ENCODE measurements at places on chromosomes 2 and 18.

DNA sequence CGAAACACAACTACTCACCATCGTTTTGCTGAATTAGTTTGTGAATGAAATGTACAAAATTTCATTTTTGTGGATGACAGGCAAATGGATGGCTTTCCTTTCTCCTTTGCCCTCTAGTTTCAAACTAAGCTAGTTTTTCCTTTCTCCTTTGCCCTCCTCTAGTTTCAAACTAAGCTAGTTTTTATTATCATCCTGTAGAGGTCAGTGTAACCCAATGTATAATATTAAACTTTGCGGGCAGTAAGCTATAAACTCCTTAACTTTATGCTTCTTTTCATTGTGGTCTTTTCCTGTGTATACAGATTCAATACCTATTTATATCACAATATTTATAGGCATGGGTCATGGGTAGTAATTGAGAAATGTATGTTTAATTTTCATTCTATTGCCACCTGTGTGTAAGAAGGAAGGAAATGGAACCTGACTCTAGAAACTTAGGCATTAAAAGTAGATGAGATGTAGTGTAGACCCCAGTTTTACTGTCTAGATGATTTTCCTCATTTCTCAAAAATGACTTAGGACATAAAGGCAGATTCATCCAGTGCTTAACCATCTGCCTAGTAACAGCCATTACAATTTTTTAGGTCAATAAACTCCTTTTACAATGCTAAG is 58.1 kb downstream of the MAP3K19 start:
- DNase-seq = no peak

DNA sequence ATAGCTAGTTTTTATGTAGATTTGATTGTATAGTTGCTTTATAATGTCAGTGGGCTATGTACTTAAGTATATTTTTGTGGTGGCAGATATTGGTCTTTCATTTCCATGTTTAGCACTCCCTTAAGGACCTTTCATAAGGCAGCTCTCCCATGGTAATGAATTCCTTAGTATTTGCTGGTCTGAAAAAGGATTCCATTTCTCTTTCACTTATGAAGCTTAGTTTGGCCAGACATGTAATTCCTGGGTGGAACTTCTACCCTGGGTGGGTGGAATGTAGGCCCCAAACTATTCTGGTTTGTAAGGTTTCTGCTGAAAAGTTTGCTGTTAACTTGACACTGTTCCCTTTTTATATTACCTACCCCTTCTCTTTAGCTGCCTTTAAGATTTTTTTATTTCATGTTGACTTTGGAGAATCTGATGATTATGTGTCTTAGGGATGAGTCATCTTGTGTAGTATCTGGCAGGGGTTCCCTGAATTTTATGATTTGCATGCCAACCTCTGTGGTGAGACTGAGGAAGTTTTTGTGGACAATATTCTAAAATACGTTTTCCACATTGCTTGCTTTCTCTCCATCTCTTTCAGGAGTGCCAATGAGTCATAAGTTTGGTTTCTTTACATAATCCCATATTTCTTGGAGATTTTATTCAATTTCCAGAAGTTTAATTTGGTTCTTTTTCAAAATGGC is 65.4 kb upstream of the VRK2 start:
- DNase-seq = no peak

DNA sequence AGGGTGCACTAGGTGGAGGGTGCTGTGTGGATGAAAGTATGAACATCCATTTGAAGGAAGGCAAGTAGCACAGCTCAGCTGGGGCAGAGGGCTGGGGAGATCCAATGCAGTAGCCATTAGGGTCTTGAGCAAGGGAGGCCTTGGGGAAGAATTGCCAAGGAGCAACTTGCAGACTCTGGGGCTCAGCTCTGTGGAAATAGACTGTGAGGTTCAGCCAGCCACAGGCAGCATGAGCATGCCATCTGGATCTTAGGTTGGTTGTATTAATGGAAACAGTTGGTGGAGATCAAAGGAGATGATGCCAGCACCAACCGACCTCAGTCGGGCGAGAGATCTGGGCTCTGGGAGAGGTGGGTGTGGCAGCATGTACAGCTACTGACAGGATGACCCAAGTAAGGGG is 5.6 kb downstream of the ZAP70 start:
- no peak for DNase-seq

DNA sequence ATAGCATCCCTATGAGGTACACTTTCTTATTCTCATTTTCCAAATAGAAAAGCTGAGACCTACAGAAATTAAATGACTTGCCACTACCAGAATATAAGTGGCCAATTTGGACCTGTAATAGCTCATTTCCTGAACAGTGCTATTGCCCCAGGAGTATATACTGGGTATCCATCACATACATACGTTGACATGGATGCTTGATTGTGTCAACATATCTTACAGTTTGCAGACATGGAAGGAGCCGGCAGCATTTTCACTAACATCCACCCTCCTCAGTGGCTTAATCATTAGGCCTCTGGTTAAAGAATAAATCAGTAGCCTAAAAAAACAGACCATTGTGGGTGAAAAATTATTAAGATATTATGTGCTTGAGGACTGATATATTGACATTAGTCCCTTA is 829.3 kb downstream of the LRP1B start:
- DNase-seq = no peak

DNA sequence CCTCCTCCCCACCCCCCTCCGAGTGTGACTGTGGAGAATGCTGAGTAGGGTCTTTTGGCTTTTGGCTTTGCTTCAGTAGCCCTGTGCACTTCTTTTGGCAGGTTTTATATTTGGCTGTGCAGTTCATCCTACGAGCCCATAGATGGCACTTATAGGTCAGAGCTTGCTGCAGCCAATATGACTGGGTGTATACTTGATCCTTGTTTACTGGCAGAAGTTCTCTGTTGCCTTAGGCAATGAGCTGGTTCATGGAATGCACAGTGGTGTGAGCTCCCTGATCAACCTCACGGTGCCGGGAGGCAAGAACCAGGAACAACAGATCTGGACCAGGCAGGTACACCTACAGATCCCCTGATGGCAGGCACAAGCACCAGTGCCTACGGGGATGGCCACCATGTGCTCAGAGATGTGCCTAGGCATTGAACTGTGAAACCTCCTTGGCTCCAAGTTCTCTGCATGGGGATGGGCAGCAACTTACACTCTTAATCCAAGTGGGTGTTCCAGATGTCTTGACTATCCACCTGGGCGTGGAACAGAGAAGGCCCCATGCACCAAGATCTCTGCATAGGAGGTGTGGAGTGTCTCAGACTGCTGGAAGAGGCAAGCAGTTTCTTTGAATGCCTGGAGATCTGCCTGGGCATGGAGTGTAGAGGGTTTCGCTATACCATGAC is 190.4 kb downstream of the KIAA1328 start:
- no peak for DNase-seq

GRCh38 chr2:101295895-101296294 is 12.6 kb downstream of the RNF149 start:
- DNase-seq = no peak

GRCh38 chr2:120558847-120559246 is 176.8 kb upstream of the GLI2 start:
- no peak for DNase-seq

GRCh38 chr18:35163014-35163539 is 77.8 kb upstream of the ZNF397 start:
- no peak for DNase-seq

DNA sequence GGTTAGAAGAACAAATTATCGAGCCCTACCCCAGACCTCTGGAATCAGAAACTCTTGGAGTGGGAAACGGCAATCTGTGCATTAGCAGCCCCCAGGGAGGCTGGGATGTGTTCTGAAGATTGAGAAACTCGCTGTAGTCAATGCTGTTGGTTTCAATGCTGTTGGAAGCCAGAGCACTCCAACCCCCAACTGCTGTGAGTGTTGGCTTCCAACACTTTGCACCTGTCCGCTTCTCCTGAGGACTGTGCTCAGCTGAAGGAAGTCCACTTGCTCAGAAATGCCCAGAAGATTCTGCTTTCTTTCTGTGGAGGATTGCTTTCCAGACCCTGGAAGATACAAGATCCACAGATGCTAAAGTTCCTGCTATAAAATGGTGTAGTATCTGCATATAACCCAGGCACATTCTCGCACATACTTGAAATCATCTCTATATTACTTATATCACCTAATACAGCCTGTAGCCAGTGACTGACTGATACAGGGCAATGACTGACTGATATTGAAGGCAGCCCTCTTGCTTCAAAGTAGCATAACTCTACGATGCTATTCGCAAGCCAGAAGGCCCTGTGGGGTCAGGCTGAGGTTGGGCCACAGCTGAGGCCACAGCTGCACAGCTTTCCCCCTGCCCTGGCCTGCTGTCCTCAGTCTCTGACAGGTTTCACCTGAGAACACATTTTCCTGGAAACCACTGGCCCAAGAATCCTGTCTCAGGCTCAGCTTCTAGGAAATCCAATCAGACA is 757.7 kb upstream of the ID2 start:
- no peak for DNase-seq

- DNase-seq = no peak
Observed at GRCh38 chr2:151767536-151767935, 33.3 kb upstream of the NEB start.

- peak; percentile 70 for DNase-seq
Observed at GRCh38 chr2:192162392-192163042, 32.2 kb downstream of the TMEFF2 start.

GRCh38 chr2:96977631-96978195 is 8.7 kb downstream of the FAM178B start:
- no peak for DNase-seq

GRCh38 chr2:158497486-158497885 is 40.7 kb downstream of the PKP4 start:
- no peak for DNase-seq

DNA sequence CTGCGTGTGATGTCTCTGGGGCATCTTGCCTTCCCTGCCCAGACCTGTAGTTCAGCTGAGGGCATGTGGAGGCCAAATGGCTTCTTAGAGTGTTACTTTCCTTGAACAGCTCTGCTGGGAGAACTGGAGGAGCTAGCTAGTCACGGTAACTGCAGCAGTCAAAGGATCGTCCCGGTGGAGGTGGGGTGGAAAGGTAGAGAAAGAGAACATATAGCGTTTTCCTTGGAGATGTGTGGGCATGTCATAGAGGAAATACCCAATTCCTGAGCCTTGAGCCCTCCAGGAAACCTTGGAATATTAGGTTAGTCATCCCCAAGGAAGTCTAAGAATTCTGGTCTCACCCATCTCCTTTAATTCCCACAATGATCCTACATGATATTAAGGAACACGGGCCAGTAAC is 33.5 kb upstream of the IL37 start:
- DNase-seq = no peak

DNA sequence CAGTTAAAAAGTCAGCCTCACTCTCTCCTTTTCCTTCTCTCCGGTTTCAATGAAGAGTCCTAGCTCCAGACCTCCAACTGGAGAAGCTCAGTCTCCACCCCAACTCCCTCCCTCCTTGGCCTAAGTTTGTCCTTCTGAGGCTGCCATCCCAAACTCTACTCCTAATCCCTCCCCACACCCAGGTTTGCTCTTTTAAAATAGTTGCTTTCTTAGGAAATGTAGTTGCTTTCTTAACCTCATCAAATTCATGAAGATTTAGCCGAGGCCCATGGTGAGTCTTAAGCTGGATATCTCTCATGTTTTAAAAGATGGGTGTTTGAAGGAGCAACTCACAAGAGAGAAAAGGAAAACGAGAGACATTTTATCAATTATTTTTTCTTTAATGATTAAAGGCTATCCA is 937 bp upstream of the LANCL1 start:
- peak; percentile 36 for DNase-seq

DNA sequence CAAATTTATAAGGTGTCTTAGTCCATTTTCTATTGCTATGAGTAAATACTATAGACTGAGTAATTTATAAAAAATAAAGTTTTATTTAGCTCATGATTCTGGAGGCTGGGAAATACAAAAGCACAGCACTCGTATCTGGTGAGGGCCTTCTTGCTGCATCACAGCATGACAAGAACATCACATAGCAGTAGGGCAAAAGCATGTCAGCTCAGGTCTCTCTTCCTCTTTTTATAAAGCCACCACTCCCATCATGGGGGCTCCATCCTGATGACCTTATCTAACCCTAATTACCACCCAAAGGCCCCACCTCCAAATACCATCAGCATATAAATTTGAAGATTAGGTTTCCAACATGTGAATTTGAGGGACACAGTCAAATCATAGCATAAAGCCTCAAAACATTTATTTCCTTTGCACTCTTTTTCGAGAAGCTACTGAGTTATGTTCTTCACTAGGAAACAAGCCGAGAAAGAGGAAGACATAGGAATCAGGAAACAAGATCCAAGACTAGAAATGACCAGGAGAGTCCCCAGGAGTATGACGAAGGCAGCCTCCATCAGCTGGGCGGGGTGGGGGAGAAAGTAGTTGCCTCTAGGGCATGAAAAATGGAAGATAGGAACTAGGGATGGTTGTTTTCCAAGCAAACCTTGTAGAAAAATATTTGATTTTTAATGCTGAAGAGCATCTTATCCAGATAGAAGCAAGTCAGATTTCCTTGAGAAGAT is 24.1 kb upstream of the NABP1 start:
- DNase-seq = no peak

DNA sequence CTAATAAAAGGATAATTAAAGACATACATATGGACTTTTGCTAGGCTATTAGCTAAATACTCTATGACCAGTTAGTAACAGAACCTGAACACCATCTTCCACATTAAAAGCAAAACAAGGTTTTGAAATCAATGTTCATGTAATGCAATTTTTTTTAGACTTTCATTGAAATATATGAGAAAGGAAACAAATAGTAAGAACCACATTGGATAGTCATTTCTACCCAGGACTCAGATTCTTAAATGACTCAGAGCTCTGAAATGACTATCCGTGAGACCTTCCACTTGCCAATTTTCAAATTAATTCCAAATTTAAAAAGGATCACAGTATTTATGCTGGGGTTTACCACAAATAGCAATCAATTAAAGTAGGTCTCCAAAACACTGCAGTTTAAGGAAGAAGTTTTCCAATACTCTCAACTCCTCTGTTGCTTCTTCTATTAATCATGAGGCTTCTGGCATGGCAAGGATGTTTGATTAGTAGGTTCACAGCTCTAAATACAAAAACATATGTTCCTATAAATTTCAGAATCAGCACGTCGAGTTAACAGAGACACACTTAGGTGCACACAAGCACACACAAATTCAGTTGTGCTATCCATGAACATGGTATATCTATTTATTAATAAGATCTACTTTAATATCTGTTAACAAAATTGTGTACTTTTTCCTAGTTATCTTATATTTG is 841.0 kb downstream of the RNF144A start:
- DNase-seq = no peak

- DNase-seq = no peak
Observed at GRCh38 chr2:144547494-144547893, 27.6 kb upstream of the ZEB2 start.
